ENCODE measurements at places on chromosomes 6 and 20. TPM values are rescaled to one million over a fixed set of nuclear protein-coding genes. Genes with fewer than 3 reads are reported as not detected.

The VARS2 gene
- polyA plus RNA-seq, result 45.6 TPM

The C6orf163 gene
- 5.6 TPM for polyA plus RNA-seq

The DLL1 gene
- 13.9 TPM for polyA plus RNA-seq

GRCh38 chr6:100281471-100281901 is 183.2 kb downstream of the SIM1 start:
- DNase-seq, result no peak

DNA sequence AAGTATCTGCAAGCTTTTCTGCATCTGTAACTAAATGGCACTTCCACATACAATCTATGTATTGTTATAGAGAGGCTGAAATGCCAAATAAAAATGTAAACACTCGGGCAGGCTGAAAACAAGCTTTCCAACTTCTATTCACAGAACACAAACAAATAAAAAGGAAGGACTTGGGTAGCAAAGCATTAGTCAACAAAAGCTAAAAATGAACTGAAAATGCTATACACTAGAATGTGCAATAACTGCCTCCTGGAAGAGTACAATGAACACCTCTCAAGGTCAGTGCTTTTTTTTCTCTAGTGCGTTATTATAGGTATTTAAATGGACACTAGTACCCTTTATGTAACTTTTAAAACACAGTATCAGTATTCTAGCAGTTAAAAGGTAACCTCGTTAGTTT is 31.4 kb downstream of the STK38 start:
- DNase-seq, result no peak

GRCh38 chr6:153024709-153025017 is 22.2 kb upstream of the MTRF1L start:
- no peak for DNase-seq

DNA sequence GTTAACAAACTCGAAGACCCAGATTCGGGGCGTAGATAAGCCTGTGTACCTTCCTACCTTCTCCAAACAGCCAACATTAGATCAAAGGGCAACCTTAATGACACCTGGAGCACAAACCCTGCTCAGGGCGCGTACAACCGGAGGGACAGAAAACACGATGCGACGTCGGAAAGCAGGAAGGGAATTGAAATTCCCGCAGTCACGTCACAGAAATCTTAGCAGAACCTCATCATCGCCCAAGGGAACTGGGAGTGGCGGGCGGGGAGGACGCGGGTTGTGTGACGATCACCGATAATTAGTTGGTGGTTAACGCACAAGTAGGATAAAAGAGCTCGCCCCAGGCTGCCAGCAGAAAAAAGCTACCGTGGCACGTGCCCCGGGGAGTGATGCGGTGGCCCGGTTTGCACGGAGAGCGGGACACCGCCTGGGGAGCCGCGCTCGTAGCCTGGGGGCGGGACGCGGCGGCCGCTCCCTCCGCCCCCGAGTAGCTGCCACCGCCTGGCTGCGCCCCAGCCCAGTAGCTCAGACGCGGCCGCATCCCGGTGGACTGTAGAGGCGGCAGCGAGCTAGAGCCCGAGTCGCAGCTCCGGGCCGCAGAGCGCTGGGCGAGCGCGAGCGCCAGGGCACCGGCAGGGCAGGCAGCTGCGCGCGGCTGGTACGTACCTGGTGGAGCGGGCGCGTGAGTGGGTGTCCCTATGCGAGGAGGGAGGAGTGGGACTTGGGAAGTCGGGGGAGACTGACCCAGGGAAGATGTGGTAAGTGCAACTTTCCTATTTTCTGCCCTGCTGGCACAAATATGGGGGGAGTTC is at the start of gene PKIB:
Gene PKIB, plus strand, starts transcription at position 525 of the 809 bp plus-strand sequence. CDS start 107,390 bp downstream, outside the sequence.
- DNase-seq, result peak; percentile 70

DNA sequence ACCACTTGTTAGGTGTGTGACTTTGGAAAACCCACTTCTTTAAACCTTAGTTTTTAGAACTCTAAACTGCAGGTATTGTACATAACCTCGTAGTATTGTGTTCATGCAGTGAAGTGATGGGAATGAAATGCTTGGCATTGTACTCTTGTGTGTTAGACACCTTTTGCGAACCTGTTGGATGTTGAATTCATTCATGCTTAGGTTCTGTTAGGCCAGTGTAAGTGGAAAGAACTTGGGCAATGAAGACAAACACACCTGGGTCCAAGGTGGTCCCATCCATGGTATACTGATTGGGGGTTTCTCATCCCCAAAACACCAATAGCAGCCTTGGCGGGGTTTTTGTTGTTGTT is 1.2 kb downstream of the ANKRD6 start:
- DNase-seq, result no peak

Measured in renal pelvis (tissue), 12 donors.